Osteoblast (primary cell): ENCODE measurements at places on chromosomes 12 and 14. TPM values are rescaled to one million over a fixed set of nuclear protein-coding genes. Genes with fewer than 3 reads are reported as not detected.

The PLEKHH1 gene
- total RNA-seq: 0.59 and 1.1 TPM in 2 replicates

The NTF3 gene
- under 0.01 and 1.1 TPM in 2 replicates for total RNA-seq

The ADAM21 gene
- under 0.01 TPM in 1 of 2 replicates, not detected in the other for total RNA-seq

DNA sequence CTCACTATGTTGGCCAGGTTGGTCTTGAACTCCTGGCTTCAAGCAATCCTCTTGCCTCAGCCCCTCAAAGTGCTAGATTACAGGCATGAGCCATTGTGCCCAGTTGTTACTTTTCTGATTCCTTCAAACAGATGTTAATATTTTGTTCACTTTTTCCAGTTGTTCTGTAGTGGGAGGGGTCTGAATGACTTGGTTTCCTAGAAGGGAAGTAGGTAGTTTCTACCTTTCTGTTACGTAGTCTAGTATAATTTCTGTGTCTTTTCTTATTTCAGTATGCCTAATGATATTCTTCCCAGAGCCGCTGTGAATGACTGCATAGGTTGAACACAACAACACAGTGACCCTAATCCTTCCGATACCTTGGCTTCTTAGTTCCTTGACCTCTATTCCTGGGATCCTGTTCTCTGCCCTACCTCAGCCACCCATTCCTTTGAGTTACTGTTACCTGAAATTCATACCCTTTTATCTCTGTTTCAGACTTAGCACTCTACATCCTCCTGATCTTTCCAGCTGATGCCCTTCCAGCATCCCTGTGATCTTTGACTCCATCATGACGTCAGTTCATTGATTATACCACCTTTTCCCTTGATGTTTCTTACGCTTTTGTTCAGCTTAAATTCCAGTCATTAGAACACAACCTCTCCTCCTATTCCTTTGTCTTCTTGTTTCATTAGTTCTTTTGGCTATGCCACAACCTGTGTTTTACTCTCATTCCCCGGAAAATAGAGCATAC lies 33.3 kb downstream of the RCOR1 start:
- no peak for DNase-seq

DNA sequence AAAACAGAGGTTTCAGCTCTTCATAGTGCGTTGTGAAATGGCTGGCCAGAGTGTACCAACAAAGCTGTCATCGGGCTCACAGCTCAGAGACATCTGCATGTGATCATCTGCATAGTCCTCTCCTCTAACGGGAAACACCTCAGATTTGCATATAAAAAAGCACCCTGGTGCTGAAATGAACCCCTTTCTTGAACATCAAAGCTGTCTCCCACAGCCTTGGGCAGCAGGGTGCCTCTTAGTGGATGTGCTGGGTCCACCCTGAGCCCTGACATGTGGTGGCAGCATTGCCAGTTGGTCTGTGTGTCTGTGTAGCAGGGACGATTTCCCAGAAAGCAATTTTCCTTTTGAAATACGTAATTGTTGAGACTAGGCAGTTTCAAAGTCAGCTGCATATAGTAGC lies 14.3 kb upstream of the PAPLN start:
- DNase-seq: no peak

- DNase-seq: peak; percentile 95
These were observed at the start of gene SUDS3 for GRCh38 chr12:118376089-118377020. SUDS3 (plus strand) TSS chr12:118376555; CDS start chr12:118376692, 137 bp downstream.

DNA sequence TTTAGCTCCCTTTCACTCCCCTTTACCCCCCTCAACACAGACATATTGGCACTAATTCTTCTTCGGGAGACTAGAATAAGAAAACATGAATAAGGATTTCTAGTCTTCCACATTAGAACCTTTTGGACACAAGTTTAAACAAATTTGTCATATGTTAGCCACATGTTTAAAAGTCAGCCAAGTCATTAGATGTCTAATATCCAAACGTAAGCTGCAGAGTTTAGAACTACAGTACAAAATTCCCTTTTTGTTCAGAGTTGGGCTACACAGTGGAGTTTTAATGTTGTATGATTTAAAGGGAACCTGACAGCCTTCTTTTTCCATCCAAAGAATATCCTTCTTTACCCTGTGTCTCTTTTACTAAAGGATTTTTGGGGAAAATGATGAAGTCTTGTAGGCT lies 79.8 kb downstream of the PDE6H start:
- DNase-seq: no peak

- DNase-seq: no peak
These were observed 23.8 kb upstream of the DICER1 start for GRCh38 chr14:95180966-95181741.

DNA sequence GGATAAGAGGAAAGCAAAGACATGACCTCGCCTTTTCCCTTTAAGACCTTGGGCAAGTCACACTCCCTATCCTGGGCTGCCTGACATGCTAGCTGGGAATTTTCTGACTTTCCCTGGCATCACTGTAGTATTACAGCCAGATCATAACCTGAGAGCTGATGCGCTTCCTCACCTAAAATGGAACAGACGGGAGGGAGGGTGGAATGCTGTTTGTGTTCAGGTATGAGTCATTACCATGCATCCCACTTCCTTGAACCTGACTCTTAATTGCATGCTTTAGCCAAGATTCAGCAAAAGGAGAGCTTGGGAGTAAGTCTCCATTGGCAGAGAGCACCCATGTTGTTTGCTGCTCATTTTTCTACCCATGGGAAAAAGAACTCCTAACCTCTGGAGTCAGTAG lies 156.5 kb downstream of the KCNK10 start:
- no peak for DNase-seq

- no peak for DNase-seq
These were observed 61.7 kb upstream of the VRK1 start for GRCh38 chr14:96735526-96735925.

DNA sequence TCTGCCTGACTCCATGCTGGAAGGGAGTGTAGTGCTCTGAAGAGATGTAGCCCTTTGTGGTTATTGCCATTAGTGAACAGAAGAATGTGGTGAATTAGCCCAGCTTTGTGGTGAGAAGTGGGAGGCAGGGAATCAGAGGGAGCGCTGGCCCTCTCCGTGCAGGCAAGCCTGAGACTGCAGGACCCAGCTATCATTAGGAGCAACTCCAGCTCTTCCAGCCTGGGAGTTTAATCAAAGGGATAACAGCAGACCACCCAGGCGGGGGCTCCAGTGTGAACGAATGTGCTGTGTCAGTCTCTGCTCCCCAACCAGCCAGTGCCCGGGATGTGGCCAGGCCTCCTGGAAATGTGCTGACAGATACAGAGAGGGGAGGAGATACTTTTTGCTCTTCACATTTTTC lies 142.7 kb downstream of the TTLL5 start:
- peak; percentile 3 for DNase-seq

DNA sequence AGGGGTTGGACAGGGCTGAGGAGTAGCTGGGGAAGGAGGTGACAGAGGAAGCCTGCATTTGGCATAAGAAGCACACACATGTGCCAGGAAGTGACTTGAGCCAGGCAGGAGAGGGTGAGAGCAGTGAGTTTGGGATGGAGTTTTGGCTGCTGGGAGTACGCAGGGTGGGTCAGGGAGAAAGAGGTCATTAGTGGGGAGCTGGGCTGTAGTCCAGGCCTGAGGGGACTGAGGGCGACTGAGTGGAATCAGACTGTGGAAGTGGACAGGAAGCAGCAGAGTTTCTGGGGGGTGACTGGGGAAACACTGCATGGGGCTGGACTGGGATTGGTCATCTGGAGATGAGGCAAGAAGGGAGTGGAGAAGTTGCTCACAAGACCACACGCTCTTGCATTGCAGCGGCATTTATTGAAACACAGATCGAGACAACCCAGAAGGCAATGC lies 7.6 kb downstream of the KRT85 start:
- DNase-seq: peak; percentile 60

DNA sequence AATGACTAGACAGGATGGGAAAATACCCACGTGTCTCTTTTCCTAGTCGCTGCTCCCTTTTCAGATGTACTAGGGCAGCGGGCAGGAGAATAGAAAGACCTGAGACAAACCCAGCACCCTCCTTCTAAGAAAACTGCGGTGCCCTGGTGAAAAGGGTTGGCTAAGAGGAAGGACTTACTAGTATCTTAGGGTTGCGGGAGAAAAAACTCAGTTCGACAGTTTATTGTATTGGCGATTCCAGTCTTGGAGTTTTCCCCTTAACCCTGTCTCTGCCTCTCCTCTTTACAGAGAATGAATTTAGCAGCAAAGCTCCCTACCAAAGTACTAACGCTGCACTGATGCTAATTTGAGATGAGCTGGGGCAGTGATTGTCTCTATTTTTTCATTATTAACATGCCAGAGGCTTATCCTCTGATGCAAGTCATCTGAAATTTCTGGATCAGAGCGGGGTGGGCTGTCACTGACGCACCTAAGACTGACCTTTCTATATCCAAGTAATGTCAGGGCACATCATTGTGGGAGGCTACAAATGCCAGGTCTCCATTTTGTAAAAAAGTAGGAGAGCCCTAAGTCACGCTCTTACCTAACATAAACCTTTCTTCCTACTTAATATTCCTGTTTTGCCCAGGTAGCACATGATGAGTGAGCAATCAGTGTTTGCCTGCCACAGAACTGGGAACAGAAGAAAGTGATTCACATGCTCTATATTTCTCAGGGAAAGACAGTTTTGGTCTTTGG lies 916 bp upstream of the PAWR start:
- DNase-seq: peak; percentile 84
